ENCODE measurements at places on chromosomes 12 and 14.

GRCh38 chr12:59115526-59115925, 195.2 kb upstream of the LRIG3 start:
- DNase-seq: no peak

DNA sequence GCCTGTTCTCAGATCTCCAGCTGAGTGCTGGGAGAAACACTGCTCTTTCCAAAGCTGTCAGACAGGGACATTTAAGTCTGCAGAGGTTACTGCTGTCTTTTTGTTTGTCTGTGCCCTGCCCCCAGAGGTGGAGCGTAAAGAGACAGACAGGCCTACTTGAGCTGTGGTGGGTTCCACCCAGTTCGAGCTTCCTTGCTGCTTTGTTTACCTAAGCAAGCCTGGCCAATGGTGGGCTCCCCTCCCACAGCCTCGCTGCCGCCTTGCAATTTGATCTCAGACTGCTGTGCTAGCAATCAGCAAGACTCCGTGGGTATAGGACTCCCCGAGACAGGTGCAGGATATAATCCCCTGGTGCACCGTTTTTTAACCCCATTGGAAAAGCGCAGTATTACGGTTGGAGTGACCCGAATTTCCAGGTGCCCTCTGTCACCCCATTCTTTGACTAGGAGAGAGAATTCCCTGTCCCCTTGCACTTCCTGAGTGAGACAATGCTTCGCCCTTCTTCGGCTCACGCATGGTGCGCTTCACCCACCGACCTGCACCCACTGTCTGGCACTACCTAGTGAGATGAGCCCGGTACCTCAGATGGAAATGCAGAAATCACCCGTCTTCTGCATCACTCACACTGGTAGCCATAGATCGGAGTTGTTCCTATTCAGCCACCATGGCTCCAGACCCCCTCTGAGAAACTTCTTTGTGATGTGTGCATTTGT, 650.3 kb upstream of the ALG10B start:
- no peak for DNase-seq

DNA sequence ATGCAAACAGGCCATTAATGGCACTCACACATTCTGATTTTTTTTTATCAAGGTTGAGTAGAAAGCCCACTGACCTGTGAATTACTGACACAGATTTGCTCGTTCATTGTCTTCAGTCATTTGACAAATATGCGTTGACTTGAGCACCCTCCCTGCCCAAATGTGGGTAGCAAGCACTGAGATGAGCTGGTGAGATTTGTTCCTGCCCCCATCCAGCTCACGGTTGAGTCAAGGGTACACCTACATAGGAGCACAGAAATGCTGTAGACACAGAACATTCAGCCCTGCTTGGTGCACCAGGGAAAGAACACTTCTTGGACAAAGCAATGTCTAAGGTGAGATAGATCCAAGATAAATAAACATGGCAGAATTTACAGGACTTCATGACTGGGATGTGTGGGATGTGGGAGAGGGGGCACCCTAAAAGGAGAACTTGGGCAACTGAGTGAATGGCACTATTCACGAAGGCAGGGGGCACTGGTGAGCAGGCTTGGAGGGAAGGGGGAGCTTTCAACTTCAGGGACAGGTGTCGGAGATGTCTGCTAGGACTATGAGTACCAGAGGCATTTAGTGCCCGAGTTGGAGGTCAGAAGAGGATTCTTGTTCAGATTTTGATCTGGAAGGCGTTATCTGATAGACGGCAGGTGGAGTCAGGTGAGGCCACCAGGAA, 213.4 kb downstream of the VRK1 start:
- no peak for DNase-seq

- DNase-seq: no peak
Observed at GRCh38 chr14:75514673-75515628, 7.3 kb upstream of the BATF start.

DNA sequence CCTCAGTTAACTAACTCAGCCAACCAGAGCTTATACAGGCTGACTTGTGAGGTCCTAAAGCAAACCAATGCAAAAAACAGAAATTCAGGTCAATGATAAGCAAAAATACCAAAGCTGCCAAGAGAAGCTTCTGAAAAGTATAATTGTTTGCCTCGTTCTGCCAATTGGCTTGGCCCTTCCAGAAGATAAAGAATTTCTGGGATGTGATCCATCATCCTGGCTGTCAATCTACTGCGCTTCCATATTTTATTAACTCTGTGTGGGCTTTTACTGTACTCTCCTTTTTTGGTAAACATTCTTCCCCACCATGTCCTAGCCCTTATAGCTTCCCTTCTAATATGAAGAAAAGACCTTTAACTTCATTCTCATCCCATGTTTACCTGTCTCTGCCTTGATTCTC, 387.9 kb downstream of the TMEM117 start:
- no peak for DNase-seq

GRCh38 chr12:72098622-72099021, 160.0 kb downstream of the TPH2 start:
- no peak for DNase-seq

GRCh38 chr14:36619131-36619530, 36.7 kb upstream of the NKX2-8 start:
- no peak for DNase-seq

DNA sequence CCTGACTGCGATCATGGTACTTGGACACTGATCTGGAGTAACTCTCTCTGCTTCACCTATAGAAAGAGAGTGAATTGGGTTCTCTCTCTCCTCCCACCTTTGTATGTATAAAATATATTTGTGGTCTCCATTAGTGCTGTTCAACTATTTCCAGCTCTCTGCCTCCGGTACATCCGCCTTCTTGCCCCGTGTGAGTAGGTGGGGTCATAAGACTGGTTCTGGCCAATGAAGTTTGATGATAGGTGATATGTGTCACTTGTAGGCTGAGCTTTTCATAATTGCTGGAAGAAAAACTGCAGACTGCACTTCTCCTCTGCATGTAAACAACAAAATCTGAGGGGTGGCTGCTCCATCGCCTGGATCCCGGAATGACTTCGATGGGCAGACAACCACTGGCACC, 210.4 kb downstream of the EXOC5 start:
- DNase-seq: no peak

GRCh38 chr12:80316222-80316621, 127.8 kb upstream of the PTPRQ start:
- DNase-seq: no peak

DNA sequence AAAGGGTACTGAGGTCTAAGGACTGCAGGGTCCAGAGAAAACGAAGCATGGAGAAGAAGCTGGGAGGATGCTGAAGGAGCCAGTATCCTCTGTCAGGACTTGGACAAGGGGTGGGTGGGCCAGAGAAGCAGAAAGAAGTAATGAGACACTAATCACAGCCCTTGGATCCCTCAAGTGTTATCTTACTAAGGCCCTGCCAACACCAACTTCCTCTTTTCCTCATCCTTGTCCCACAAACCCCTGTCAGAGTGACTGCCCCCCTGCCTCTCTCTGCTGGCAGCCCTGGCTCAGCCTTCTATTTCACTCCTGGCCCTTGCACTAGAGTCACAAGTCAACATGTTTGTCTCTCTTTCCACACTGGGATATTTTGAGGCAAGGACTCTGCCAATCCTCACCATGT, 3.8 kb upstream of the ASIC1 start:
- DNase-seq: no peak

DNA sequence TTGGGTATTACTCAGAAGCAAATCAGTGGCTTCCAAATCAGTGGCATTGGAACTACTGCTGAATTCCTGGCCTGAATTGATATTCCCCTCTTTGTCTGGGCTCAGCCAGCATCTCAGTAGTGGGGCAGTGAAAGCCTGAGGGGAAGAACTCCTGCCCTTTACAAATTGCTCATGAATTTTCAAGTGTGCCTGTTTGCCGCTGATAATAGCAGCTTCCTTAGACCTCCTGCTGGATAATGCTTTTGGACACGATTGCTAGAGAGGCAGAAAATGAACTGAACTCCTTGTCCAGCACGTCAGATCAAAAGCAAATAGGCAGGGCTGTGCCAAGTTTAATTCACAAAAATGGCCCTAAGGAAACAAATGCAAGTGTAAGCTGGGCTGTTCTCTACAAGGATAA, 91.3 kb upstream of the GZMB start:
- no peak for DNase-seq

DNA sequence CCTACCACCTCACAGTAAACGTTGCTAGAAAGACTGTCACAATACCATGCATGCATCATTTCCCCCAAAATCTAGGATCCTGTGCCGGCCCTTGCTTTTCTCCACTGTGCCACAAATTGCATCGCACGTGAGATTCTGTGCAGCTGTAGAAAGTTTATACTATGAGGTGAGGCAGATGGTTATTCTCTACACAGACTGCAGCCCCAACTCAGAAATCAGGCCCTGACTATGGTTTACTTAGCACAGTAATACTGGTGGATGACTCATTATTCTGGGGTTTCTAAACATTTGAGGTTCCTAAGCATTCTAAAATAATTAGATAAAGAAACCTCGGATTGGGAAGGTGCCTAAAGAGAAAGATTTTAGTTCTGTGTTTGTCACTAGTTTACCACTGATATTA, 163.8 kb upstream of the CCDC198 start:
- no peak for DNase-seq

DNA sequence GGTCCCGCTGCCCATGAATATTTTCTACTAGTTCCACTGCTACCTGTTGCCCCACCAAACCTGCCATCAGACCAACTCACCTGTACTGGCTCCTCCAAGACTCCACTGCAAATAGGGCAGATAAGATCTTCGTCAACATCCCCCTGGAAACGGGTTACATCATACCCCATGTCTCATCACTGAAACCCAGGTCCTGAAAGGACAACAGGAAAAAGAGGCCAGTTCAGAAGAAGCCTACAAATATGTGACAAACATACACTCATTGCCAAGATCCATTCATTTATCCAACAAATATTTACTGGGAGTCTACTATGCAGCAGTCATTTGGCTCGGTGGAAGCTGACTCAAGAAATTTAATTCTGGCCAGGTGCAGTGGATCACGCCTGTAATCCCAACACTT, 7.8 kb downstream of the RNF41 start:
- no peak for DNase-seq

DNA sequence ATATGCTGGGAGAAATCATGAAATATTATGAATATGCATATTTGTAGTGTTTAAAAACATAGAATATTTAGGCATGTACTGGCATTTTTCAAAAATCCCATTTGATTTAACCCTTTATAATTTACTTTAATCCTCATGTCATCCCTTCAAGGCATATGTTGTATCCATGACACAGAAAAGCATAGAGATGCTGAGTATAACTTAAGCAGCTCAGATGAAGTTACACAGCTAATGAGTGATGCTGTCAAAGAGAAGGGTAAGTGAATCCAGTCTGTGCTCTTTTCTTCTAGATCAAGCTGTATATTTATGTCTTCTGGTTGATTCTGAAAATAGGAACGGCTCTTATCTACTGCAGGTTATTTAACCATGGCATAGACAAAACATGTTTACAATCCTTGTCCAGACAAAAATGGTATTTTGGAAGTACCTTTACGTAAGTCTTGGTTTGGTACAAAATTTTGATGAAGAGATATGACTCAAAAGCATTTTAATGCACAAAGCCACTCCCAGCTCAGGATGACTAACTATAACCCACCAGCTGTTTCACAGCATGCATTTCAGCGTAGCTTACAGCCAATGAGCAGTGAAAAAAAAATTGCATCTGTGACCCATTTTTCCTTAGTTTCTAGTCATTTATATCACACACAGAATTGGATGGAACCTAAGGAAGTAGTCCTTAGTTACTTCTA, 201.7 kb downstream of the STXBP6 start:
- no peak for DNase-seq

- no peak for DNase-seq
Observed at GRCh38 chr12:28601570-28602058, 411.4 kb downstream of the CCDC91 start.

GRCh38 chr14:77470224-77470870, 12.5 kb downstream of the AHSA1 start:
- DNase-seq: no peak

All from globus pallidus (tissue), 1 donor.